Thoracic aorta (tissue), 2 donors: ENCODE measurements at places on chromosomes 5 and 9.

DNA sequence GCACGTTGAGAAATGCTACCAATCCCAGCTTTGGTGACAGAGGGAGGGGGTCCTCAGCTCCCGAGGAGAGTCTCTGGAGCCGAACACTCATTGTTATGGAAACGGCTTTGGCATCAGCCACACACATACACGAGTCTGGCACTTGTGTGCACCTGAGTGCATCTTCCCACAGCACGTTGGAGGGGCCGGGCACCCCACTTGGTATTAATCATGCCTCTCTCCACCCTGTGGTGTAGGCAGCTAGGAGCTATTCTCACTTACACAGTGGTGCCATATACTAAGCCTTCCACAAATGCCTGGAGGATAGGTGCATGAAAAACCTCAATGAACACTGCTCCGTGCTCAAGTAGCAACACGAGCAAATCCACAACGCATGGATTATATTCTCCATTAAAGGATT is 133.9 kb upstream of the PANK3 start:
- peak overlapping the region; percentile 18 for H3K27ac ChIP-seq
- no peaks in the 10 kb centered on the region for H3K27me3 ChIP-seq
- H3K4me1 ChIP-seq, result peaks cover 15% of the 10 kb centered on the region
- H3K36me3 ChIP-seq, result no peaks in the 10 kb centered on the region

DNA sequence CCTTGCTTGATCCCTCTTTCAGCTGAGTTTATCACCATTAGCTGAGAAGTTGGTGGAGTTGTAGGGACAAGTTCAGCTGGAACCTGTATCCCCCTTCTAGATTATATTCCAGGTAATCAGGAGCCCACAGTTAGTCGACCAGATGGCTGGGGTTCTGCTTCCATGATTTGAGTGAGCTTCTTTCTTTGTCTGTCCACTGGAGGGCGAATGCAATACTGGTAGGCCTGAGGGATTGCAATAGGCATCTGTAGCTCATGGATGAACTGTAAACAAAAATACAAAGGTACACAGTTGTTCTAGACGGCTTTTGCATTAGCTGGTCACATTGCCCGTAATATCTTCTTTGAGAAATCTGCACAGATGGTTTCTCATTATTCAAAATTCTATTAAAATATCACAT is 88.9 kb downstream of the PCSK5 start:
- H3K4me3 ChIP-seq, result no peak overlapping the region
- no peaks in the 10 kb centered on the region for H3K27me3 ChIP-seq
- DNase-seq, result no peak
- no peak overlapping the region for H3K27ac ChIP-seq

- peak overlapping the region; percentile 54 for H3K27ac ChIP-seq
- peak overlapping the region; percentile 1 for H3K4me3 ChIP-seq
- H3K36me3 ChIP-seq, result no peaks in the 10 kb centered on the region
Observed at GRCh38 chr5:60522292-60522905, 177.6 kb downstream of the DEPDC1B start.

- peaks cover 17% of the 10 kb centered on the region for H3K4me1 ChIP-seq
- no peak for DNase-seq
- H3K36me3 ChIP-seq, result no peaks in the 10 kb centered on the region
- H3K27me3 ChIP-seq, result no peaks in the 10 kb centered on the region
Observed at GRCh38 chr5:37834542-37835379, 5.1 kb downstream of the GDNF start.

GRCh38 chr9:125532412-125532811 is 174.6 kb downstream of the MAPKAP1 start:
- H3K27me3 ChIP-seq, result no peaks in the 10 kb centered on the region
- H3K27ac ChIP-seq, result no peak overlapping the region
- H3K36me3 ChIP-seq, result no peaks in the 10 kb centered on the region
- H3K4me1 ChIP-seq, result peaks cover 6% of the 10 kb centered on the region
- DNase-seq, result no peak
- no peak overlapping the region for H3K4me3 ChIP-seq

DNA sequence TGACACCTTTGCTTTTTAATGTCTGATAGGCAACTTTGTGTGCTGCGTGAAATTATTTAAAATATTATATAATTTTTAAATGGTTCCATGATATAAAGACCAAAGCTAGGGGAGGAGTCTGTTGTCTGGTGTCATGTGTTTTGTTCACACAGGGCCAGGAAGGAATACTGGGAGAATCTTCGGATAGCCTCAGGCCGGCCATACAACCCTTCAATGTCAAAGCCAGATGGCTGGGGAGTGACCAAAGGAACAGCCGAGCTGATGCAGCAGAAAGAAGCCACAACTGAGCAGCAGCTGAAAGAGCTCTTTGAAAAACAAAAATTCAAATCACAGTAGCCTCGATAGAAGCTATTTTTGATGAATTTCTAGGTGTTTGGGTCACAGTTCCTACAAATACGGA is 19.2 kb downstream of the BHMT start:
- peaks cover 5% of the 10 kb centered on the region for H3K4me1 ChIP-seq
- H3K36me3 ChIP-seq, result no peaks in the 10 kb centered on the region
- H3K27me3 ChIP-seq, result no peaks in the 10 kb centered on the region
- no peak for DNase-seq
- no peak overlapping the region for H3K27ac ChIP-seq

DNA sequence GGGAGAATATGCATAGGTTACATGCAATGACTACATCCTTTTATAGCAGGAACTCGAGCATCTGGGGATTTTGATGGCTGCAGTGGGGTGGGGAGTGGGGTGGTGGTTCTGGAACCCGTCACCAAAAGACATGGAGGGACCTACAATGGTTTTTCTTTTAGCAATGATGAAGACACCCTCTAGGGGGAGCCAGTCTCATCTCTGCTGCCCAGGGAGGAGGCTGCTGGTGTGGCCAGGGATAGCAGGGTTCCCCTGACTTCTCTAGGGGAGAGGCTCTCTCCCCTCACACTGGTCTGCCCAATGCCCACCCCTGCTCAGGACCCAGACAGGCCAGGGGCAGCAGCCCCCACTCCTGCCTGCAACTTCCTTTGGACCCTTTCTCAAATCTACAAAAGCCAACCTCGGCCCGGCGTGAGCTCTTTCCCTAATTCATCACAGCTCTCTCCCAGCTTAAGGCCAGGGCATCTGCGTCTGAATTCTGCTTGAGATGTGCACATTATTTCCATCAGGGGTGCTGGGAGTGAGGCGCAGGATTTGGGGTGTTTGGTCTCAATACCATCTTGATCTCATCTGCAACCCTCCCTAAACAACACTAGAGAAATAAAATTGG is 73.6 kb upstream of the RETREG1 start:
- H3K36me3 ChIP-seq, result no peaks in the 10 kb centered on the region
- H3K4me1 ChIP-seq, result no peaks in the 10 kb centered on the region
- DNase-seq, result no peak
- H3K27ac ChIP-seq, result no peak overlapping the region
- H3K4me3 ChIP-seq, result no peak overlapping the region
- no peaks in the 10 kb centered on the region for H3K27me3 ChIP-seq

DNA sequence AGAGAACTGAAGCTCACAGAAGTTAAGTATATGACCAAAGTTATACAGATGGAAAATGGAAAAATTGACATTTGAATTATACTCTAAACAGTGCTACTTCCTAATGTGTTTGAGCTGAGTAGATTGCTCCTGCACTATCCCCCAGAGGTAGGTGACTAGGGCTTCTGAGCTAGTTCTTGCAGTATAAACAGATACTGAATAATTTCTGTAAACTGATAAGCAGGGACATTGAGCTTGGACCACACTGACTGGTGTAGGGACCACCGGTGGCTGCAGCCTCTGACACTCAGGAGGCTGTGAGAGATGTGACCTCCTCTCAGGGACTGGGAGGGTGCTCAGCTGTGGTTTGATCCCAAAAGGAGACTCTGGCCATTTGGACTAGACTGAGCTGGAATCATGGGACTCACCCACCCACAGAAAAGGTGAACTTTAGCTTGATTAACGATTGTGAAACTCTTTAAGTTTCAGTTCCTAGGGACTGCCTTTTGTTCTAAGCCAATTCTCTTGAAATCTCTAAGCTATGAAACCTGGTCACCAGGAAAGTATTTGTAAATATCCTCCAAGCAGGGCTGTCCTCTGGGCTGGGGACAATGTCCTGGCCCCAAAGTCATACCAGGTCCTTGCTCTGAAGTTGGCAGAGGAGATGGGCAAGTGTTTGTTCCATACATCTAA is 291.5 kb downstream of the SEC61B start:
- H3K4me1 ChIP-seq, result peaks cover 7% of the 10 kb centered on the region
- H3K4me3 ChIP-seq, result no peak overlapping the region
- H3K36me3 ChIP-seq, result no peaks in the 10 kb centered on the region
- H3K27ac ChIP-seq, result no peak overlapping the region
- DNase-seq, result no peak

DNA sequence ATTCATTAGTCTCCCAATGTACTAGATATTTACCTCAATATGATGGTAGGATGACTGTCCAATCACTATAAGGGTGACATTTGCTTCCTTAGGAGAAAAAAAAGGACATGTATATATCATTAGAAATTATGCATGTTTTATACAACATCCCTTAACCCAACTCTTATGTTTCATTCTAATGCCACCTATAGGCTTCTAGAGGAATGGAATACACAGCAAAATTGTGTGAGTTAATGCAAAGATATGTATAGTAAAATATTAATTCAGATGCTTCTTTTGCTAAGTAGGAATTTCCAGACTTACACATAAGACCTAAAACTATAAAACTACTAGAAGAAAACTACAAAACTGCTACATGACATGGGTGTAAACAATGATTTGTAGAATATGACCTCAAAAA is 3.5 kb downstream of the PRXL2C start:
- H3K4me3 ChIP-seq, result no peak overlapping the region
- no peaks in the 10 kb centered on the region for H3K27me3 ChIP-seq

DNA sequence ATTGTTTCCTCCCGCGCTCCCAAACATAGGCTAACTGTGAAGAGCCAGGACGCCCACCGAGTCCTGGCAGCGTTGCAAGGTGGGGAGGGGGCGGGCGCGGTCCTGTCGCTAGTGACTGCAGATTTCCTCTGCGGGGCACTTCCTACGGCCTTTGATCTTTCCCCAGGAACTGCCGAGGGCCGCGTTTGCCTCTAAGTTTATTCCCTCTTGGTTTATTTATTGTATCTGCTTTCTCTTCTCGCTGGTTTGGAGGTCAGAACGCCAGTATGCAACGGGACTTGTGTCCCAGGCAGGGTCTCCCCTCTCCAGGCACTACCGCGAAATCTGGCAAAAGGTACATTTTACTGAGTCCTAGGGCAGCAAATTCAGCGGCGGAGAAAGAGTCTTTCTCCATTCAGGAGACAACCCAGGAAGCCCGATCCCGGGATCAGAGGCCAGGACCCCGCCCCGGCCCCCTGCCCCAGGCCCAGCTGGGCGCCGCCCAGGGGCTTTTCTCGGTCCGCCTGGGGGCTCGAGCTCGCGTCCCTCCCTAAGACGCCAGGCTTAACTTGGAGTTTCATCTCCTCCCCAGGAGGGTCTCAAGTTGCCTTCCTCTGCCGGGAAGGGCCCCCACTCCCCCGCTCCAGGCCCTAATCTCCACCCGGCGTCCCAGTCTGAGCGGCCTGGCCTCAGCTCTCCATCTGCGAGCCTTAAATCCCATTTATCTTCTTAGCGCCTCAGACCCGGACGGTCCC is 884 bp upstream of the EGFLAM start:
- H3K36me3 ChIP-seq, result no peaks in the 10 kb centered on the region
- H3K4me3 ChIP-seq, result peak overlapping the region; percentile 69
- no peak overlapping the region for H3K27ac ChIP-seq
- H3K4me1 ChIP-seq, result peaks cover 22% of the 10 kb centered on the region
- peaks cover 11% of the 10 kb centered on the region for H3K27me3 ChIP-seq
- no peak for DNase-seq

GRCh38 chr5:21910731-21911130 is 942.4 kb downstream of the CDH12 start:
- no peaks in the 10 kb centered on the region for H3K27me3 ChIP-seq
- H3K4me1 ChIP-seq, result no peaks in the 10 kb centered on the region
- no peak for DNase-seq
- H3K27ac ChIP-seq, result no peak overlapping the region
- no peak overlapping the region for H3K4me3 ChIP-seq
- no peaks in the 10 kb centered on the region for H3K36me3 ChIP-seq

DNA sequence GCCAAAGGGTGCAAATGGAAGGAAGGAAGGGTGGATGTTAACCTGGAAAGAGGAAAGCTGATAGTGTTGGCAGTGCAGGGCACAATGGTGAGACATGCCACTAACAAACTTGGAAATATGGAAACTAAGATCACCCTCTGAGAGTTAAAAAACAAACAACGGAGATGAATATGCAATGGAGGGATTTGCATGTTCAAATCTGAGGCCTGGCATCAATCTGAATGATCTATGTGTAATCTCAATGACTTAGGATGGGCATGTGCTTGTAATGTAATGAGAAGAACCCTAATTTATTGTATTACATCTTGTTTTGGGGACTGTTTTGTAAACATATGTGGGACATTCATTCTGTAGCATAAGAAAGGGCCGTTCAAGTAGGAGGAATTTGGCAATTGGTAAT is 54.4 kb downstream of the GLRA1 start:
- no peaks in the 10 kb centered on the region for H3K27me3 ChIP-seq
- no peaks in the 10 kb centered on the region for H3K36me3 ChIP-seq
- no peaks in the 10 kb centered on the region for H3K4me1 ChIP-seq
- no peak overlapping the region for H3K27ac ChIP-seq

- H3K27me3 ChIP-seq, result no peaks in the 10 kb centered on the region
- H3K36me3 ChIP-seq, result no peaks in the 10 kb centered on the region
- H3K4me1 ChIP-seq, result peaks cover 55% of the 10 kb centered on the region
- H3K4me3 ChIP-seq, result peak within 1 kb of the TSS; percentile 86
Observed at GRCh38 chr9:93058355-93059010, at the start of gene SUSD3. Gene SUSD3, plus strand, starts transcription at chr9:93058701. Its CDS starts 42 bp downstream, at chr9:93058743.

GRCh38 chr5:74767579-74767913 is 497 bp downstream of the NSA2 start:
- H3K4me3 ChIP-seq, result peak overlapping the region; percentile 88
- peaks cover 12% of the 10 kb centered on the region for H3K4me1 ChIP-seq
- H3K27ac ChIP-seq, result peak overlapping the region; percentile 70
- DNase-seq, result no peak

- H3K27me3 ChIP-seq, result no peaks in the 10 kb centered on the region
- no peak overlapping the region for H3K4me3 ChIP-seq
- H3K4me1 ChIP-seq, result no peaks in the 10 kb centered on the region
- no peaks in the 10 kb centered on the region for H3K36me3 ChIP-seq
Observed at GRCh38 chr9:2356041-2356790, 265.4 kb upstream of the VLDLR start.

DNA sequence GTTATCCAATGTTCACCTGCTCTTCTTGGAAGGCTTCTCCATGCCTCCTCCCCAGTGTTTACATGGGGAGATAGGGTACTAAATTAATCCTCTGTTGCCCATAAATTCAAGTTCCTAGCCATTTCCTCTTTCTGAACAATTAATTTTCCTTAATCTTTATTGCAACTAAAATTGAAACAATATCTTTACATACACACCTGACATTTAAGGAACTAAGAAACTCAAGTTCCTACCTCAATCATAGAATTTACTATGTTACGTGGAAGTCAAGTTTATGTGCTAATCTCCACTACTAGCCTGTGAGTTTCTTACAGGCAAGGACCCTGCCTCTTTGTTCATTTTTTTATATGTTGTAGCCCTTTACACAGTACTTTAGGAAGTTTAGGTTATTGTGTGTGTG is 10.1 kb upstream of the ADRB2 start:
- no peak for DNase-seq
- no peaks in the 10 kb centered on the region for H3K27me3 ChIP-seq
- no peak overlapping the region for H3K27ac ChIP-seq
- no peaks in the 10 kb centered on the region for H3K36me3 ChIP-seq
- H3K4me1 ChIP-seq, result no peaks in the 10 kb centered on the region
